ENCODE measurements at places on chromosomes 6 and 20.
A peak's percentile ranks its signal among the peaks of the same experiment; 100 is the strongest.

DNA sequence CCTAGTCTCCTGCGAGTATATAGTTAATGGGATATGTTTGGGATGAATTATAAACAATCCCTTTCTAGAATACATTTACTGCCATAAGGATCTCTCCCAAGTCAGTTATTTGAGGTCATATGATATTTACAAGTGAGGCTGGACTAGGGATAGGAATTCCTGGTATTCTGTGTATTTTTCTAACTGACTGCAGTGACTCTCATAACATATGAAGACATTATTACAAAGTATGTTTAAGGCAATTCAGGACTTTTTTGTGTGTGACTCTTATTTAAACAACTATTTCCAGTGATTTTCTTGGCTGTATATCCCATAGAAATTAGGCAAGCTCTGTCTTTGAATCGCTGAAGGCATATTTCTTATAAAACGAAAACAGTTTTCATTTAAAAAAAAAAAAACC, 18.4 kb upstream of the TNFAIP3 start:
- DNase-seq = no peak

DNA sequence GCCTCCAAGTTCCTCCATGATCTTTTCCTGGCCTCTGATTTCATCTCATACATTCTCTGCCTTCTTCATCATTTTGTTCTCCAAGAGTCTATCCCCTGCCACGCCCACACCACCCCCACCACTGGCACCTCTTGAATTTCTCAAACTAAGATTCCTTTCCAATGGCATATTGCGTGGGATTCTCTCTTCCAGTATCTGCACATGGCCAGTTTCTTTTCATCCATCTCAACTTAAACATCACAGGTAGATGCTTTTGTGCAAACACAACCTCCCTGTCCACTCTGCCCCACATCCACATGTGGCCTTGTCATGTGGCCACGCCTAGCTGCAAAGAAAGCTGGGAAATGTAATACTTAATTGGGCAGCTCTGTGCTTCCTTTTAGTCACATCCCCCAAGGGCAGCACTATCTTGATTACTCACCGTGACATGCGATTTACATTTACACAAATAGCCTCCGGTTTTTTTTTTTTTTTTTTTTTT, 33.4 kb upstream of the ZMYND8 start:
- DNase-seq = peak; percentile 73

GRCh38 chr20:35947489-35947888, 6.8 kb downstream of the SCAND1 start:
- DNase-seq = no peak

GRCh38 chr6:165895421-165896165, 232.6 kb upstream of the PDE10A start:
- DNase-seq = no peak

- no peak for DNase-seq
Measured at GRCh38 chr6:89650579-89650978, 12.0 kb upstream of the LYRM2 start.

DNA sequence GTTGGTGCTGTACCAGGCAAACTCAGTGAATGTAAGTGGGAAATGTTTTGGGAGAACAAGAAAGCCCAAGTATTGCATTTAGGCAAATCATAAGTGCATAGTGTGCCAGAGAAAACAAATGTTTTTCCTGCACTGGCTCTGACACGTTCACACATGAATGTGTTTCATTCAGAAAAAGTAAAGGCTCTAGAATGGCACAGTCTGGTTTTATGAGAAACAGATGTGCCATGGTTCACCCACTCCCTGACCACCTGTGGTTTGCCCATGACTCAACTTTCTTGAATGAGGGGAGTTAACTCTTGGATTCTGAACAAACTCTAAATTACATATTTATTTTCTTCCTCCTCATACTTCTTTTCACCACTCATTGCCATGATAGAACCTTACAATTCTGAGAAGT, 126.9 kb downstream of the KCNQ5 start:
- DNase-seq = no peak

DNA sequence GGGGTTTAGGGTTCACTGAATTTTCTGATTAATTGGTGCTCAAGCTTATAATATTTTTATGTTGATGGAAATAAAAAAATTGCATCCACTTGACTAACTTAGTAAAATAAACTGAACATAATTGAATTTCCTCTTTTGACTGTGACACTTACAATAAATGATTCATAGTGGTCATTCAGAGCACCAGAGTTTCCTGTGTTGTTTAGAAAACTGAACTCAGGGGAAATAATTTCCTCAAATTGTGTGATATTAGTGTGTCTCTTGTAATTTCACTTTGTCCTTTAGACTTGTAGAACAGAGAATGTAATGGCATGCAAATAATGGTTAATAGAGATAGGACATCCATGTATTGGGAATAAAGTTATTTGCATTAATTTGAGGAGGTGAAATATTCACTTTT, 319.7 kb upstream of the MAN1A1 start:
- DNase-seq = peak; percentile 69
